Right atrium auricular region (tissue), 2 donors: ENCODE measurements at places on chromosomes 3 and 15. TPM values are rescaled to one million over a fixed set of nuclear protein-coding genes. Genes with fewer than 3 reads are reported as not detected.

FBN1 gene
- 84.9 TPM for total RNA-seq

DNA sequence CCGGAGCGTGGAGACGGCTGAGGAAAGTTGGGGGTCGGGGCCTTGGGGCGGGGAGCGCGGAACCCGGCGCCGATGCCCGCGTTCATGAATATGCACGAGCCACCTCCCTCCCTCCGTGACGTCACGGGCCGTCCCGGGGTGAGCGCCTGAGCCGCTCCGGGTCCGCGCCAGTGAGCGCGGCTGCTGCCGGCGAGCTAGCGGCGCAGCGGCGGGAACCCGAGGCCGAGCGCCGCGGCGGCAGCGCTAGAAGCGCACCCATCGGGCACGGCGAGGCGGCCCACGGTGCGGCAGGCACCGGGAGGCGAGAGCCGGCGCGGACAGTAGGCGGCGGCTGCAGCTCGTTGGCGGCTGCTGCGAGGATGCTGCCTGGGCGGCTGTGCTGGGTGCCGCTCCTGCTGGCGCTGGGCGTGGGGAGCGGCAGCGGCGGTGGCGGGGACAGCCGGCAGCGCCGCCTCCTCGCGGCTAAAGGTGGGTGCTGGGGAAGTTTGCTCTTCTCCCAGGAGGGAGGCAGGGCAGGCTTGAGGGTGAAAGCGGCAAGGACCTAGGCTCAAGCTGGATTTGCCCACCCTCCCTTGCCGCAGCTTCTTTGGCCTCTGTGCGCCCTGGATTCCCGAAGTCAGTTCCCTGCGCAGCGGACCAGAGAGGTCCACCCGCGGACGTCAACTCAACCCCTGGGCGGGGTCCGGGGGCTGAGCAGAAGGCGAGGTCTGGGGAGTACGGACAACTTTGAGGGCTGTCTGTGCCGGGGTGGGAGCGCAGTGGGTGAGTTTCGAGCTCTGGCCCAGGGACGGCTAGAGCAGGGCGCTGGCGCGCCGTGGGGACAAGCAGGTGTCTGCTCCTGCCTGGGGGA lies at the start of gene CLSTN2:
TSS of gene CLSTN2 (plus strand) at position 170 of the 850 bp plus-strand sequence.
- H3K27me3 ChIP-seq: no peaks in the 10 kb centered on the region
- H3K36me3 ChIP-seq: no peaks in the 10 kb centered on the region
- peak within 1 kb of the TSS; percentile 83 for H3K27ac ChIP-seq
- DNase-seq: peak; percentile 79
- H3K4me1 ChIP-seq: peaks cover 35% of the 10 kb centered on the region
- H3K4me3 ChIP-seq: peak within 1 kb of the TSS; percentile 46

RLBP1 gene
- total RNA-seq: not detected

- H3K4me1 ChIP-seq: no peaks in the 10 kb centered on the region
- no peaks in the 10 kb centered on the region for H3K27me3 ChIP-seq
- no peak for DNase-seq
- no peaks in the 10 kb centered on the region for H3K36me3 ChIP-seq
- no peak overlapping the region for H3K4me3 ChIP-seq
These were observed 122.6 kb downstream of the EPHB1 start for GRCh38 chr3:134917631-134918030.

GRCh38 chr15:27850050-27850449 lies 249.1 kb downstream of the OCA2 start:
- DNase-seq: peak; percentile 42
- no peaks in the 10 kb centered on the region for H3K27me3 ChIP-seq
- H3K4me3 ChIP-seq: no peak overlapping the region
- no peak overlapping the region for H3K27ac ChIP-seq
- no peaks in the 10 kb centered on the region for H3K4me1 ChIP-seq
- no peaks in the 10 kb centered on the region for H3K36me3 ChIP-seq

DNA sequence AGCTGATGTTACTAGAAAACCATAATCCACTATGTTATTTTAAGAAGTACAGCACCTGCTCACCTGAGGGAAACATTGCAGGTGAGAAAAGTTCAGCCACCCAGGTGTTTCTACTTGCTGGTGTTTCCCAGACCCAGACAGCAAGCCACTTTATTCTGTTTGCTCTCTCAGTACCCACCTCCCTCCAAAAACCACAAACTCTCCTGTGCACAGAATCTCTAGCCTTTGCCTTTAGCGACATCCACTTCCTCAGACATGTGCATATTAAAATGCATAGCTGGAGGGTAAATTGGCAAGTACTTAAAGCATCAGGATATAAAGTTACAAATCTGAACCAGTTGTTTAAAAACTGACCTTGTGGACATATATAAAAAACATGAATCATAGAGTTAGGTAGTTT lies 36.7 kb downstream of the VGLL3 start:
- no peak overlapping the region for H3K27ac ChIP-seq
- no peaks in the 10 kb centered on the region for H3K36me3 ChIP-seq
- no peak overlapping the region for H3K4me3 ChIP-seq
- DNase-seq: no peak

PLCD1 gene
- 15.5 TPM for total RNA-seq

DNA sequence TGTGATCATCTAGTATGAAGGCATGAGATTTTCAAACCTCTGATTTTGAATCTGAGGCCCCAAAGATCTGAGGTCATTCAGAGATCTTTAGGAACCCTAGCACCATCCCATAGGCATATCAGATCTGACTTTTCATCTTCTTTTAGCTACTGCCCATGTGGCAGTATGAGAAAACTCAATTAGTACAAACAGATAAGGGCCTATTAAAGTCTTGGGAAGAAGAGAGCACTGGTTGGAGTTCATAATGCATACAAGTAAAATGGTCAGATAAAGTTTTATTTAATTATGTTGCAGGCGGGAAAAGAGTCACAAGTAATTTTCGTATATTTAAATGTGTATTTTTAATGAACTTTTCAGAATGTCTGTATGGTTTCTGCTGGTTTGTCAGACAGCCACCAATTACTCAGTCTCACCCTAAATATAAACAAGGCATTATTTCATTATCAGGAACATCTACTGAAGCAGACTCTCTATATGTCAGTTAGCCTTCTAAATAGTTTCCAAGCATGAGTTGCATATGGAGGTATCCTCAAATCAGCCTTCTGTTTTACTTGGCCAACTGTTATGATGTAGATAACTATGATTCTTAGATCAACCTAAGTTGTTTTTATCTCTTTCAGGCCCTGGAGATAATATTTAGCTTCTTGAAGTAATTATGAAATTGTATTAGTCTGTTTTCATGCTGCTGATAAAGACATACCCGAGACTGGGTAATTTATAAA lies 340.3 kb upstream of the TBC1D5 start:
- no peaks in the 10 kb centered on the region for H3K36me3 ChIP-seq
- no peak overlapping the region for H3K4me3 ChIP-seq
- no peaks in the 10 kb centered on the region for H3K4me1 ChIP-seq
- no peaks in the 10 kb centered on the region for H3K27me3 ChIP-seq

TRH gene
- 0.55 TPM for total RNA-seq

DNA sequence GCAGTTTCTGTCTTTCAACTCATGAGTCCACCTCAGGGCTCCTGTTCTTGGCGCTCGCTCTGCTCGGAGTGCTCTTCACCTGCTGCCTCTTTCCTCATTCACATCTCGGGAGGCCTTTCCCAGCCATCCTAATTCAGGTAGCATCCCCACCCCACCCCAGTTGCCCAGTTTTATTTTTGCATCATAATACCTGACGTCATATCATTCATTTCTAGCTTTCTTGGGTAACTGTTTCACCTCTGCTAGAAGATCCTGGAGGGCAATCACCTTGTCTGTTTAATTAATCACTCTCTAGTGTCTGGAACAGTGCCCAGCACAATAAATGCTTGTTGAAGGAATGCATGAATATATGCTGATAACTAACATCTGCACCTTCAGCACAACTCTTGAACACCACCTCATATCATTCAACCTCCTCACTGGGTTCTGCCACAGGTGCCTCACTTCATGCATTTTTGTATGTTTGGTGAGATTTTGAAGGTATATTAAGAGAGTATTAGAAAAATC lies 7.6 kb downstream of the NUSAP1 start:
- no peak for DNase-seq
- H3K4me3 ChIP-seq: no peak overlapping the region
- H3K4me1 ChIP-seq: no peaks in the 10 kb centered on the region
- H3K27ac ChIP-seq: no peak overlapping the region
- no peaks in the 10 kb centered on the region for H3K27me3 ChIP-seq

ATP13A4 gene
- total RNA-seq: not detected

- H3K4me3 ChIP-seq: no peak overlapping the region
- no peaks in the 10 kb centered on the region for H3K4me1 ChIP-seq
These were observed 17.2 kb downstream of the CPA3 start for GRCh38 chr3:148882288-148882687.

CLK3 gene
- 59.2 TPM for total RNA-seq

DNA sequence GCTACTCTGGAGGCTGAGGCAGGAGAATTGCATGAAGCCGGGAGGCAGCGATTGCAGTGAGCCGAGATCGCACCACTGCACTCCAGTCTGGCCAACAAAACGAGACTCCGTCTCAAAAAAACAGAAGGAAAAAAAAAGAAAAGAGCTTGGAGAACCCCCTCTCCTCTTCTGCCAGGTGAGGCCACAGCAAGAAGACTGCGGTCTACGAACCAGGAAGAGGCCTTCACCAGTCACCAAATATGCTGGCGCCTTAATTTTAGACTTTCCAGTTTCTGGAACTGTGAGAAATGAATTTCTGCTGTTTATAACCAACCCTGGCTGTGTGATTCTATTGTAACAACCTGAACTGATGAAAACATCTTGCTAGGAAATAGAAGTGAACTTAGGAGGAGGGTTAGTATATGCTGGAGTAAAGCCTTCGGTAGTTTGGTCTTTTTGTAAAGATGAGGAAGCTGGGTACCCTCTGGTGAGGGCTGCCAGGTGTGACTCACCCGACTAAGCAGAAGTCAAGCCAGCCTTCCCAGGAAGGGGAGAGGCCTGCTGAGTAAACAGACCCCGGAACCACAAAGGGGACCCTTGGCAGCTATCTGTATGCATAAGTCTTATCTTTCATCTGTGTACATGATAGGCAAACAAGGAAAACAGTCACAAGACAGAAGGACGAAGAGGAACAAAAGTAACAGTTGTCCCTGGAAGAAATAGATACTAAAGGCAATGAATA lies 78.7 kb downstream of the KLF13 start:
- H3K4me1 ChIP-seq: no peaks in the 10 kb centered on the region
- H3K27ac ChIP-seq: no peak overlapping the region
- H3K4me3 ChIP-seq: no peak overlapping the region
- DNase-seq: no peak
- no peaks in the 10 kb centered on the region for H3K36me3 ChIP-seq

DNA sequence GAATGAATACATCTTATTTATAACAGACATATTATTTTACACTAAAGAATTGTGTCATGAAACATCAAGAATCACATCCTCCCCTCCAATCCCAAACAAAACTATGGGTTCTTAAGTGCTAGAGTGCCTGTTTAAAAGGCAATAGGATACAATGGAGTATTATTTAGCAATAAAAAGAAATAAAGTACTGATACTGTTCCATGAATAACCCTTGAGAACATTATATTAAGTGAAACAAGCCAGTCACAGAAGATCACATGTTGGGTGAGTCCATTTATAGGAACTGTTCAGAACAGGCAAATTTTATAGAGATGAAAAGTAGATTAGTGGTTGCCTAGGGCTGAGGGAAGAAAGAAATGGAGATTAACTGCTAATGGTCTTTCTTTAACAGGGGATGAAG lies 86.5 kb downstream of the ANKRD28 start:
- no peaks in the 10 kb centered on the region for H3K4me1 ChIP-seq
- no peaks in the 10 kb centered on the region for H3K27me3 ChIP-seq

SMCO1 gene
- total RNA-seq: 42.3 TPM

GASK1A gene
- total RNA-seq: 2.1 TPM
